Hair follicle dermal papilla cell (primary cell): ENCODE measurements at places on chromosomes 5 and 9. TPM values are rescaled to one million over a fixed set of nuclear protein-coding genes. Genes with fewer than 3 reads are reported as not detected.

Gene SV2C
- not detected in 2 replicates for total RNA-seq

Gene RNF208
- total RNA-seq: 0.16 and 0.85 TPM in 2 replicates

Gene PLEKHG4B
- total RNA-seq: 0.16 and 0.36 TPM in 2 replicates

Gene PHF24
- total RNA-seq: under 0.01 TPM in 2 replicates

Gene MEGF10
- 6.8 and 14.4 TPM in 2 replicates for total RNA-seq

Gene DDX46
- total RNA-seq: 13.8 and 19.3 TPM in 2 replicates

Gene QRFP
- total RNA-seq: not detected in 2 replicates

Gene KCTD16
- total RNA-seq: 0.24 and 0.49 TPM in 2 replicates

Gene PDE6A
- not detected in 2 replicates for total RNA-seq

Gene NR5A1
- not detected in 2 replicates for total RNA-seq

Gene LCN6
- not detected in 2 replicates for total RNA-seq

Gene SNAPC4
- 9.0 and 9.1 TPM in 2 replicates for total RNA-seq

Gene PCDHA6
- 1.1 and 2.1 TPM in 2 replicates for total RNA-seq

Gene BNIP1
- total RNA-seq: 24.0 and 26.9 TPM in 2 replicates

Gene ARL14EPL
- 0.32 TPM in 1 of 2 replicates, not detected in the other for total RNA-seq

Gene NOL8
- total RNA-seq: 23.0 and 25.6 TPM in 2 replicates

Gene MEF2C
- 30.8 and 34.6 TPM in 2 replicates for total RNA-seq

Gene LCN1
- total RNA-seq: not detected in 2 replicates

Gene SPIN1
- total RNA-seq: 112 and 122 TPM in 2 replicates

Gene MLANA
- 0.32 TPM in 1 of 2 replicates, not detected in the other for total RNA-seq

Gene MOB3B
- 0.12 and 0.32 TPM in 2 replicates for total RNA-seq

Gene TAF11L13
- not detected in 2 replicates for total RNA-seq

Gene GABRG2
- not detected in 2 replicates for total RNA-seq

Gene ANKRD31
- total RNA-seq: 0.24 and 0.32 TPM in 2 replicates

Gene WHRN
- total RNA-seq: 2.2 and 3.6 TPM in 2 replicates

Gene SLCO4C1
- 0.49 and 0.65 TPM in 2 replicates for total RNA-seq

Gene SH3GL2
- 0.12 TPM in 1 of 2 replicates, not detected in the other for total RNA-seq

Gene CEL
- under 0.01 TPM in 1 of 2 replicates, not detected in the other for total RNA-seq

Gene C9orf153
- 0.16 and 0.24 TPM in 2 replicates for total RNA-seq

Gene RASGRF2
- 1.6 and 2.6 TPM in 2 replicates for total RNA-seq

Gene IL33
- 0.12 TPM in 1 of 2 replicates, not detected in the other for total RNA-seq

Gene HTR1A
- not detected in 2 replicates for total RNA-seq
